ENCODE measurements at places on chromosomes 13 and 19. TPM values are rescaled to one million over a fixed set of nuclear protein-coding genes. Genes with fewer than 3 reads are reported as not detected.

GRIN3B gene
- total RNA-seq = 0.10 TPM

ELSPBP1 gene
- total RNA-seq = not detected

- no peaks in the 10 kb centered on the region for H3K36me3 ChIP-seq
- peak; percentile 86 for DNase-seq
- peak overlapping the region; percentile 79 for H3K4me3 ChIP-seq
- peak overlapping the region; percentile 63 for H3K27ac ChIP-seq
- no peaks in the 10 kb centered on the region for H3K27me3 ChIP-seq
These were observed 109.8 kb upstream of the MLNR start for GRCh38 chr13:49110122-49110912.

DNA sequence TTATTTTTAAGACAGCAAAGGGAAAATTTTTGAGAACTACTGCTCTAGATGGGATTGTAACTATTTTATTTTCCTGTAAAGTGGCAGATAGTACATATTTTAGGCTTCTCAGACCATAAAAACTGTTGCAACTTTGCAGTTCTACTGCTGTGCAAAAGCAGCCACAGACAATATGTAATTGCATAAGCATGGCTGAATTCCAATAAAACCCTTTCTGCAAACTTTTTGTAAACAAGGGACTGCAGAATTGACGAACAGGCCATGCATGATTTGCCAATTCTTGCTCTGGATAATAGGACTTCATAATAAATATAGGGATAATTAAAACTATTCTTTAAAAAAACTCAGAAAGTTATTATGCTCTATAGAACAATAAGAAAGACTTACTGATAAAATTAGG, 149.1 kb downstream of the SLITRK5 start:
- DNase-seq = no peak
- H3K4me1 ChIP-seq = no peaks in the 10 kb centered on the region
- no peak overlapping the region for H3K27ac ChIP-seq

- no peak overlapping the region for H3K27ac ChIP-seq
- H3K4me1 ChIP-seq = no peaks in the 10 kb centered on the region
- DNase-seq = no peak
These were observed 58.2 kb downstream of the POLR1D start for GRCh38 chr13:27679896-27680295.

- no peaks in the 10 kb centered on the region for H3K4me1 ChIP-seq
- H3K27ac ChIP-seq = no peak overlapping the region
- H3K36me3 ChIP-seq = no peaks in the 10 kb centered on the region
These were observed 29.7 kb upstream of the MIER2 start for GRCh38 chr19:374183-374885.

PLEKHA4 gene
- 6.2 TPM for total RNA-seq

DNA sequence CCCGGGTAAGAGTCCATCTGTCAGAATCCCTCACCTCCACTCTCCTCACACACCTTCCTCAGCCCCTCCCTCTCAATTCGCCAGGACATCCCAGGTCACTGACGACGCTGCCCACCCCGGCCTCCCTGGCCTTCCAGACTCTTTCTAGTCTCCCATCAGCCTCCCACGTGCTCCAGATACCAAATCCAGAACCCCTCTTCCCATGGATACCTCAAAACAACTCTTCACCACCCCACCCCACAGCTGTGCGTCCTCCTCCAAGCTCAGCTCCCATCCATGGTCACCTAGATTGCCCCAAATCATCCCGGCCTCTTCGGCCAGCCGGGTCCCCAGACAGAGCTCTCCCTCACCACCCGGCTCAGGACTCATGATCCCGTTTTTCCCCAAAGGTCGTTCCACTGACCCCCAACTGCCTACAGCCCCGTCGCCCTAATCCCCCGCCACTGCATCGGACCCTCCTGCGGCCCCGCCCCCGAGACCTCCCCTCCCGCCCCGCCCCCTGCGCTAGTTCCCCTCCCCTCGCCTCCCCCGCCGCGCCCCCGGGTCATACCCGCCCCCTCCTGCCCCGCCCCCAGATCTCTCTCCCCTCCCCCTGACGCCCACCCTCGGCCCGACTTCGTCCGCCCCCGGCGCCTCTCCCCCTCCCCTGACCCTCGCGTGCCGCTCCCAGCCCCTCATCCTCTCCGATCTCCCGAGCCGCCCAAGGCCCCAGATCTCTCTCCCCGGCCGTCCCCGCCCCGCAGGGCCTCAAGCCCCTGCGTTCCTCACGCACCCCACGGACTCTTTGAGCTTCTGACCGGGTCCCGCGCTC, 546 bp downstream of the UBXN6 start:
- H3K36me3 ChIP-seq = peaks cover 14% of the 10 kb centered on the region
- peaks cover 9% of the 10 kb centered on the region for H3K4me1 ChIP-seq
- H3K4me3 ChIP-seq = peak overlapping the region; percentile 50
- H3K27me3 ChIP-seq = no peaks in the 10 kb centered on the region
- H3K27ac ChIP-seq = peak overlapping the region; percentile 71

SLC8A2 gene
- not detected for total RNA-seq

DNA sequence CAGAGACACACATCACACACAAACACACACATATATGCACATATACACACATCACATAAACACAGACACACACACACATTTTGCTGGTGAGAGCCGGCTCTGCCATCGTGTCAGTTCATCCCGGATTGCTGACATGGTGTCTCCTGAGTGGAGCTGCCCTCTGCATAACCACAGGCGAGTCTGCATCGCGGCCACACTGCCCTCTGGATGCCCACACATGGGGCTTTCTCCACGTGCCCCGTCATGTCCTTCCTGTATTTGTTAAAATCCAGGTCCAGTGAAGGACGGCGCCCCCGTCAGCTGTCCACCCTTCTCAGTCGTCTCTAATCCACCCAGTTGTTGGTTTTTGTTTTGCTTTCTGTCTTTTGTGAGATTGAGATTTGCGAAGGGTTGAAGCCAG, 52.6 kb upstream of the F7 start:
- no peak overlapping the region for H3K4me3 ChIP-seq
- no peaks in the 10 kb centered on the region for H3K27me3 ChIP-seq
- no peaks in the 10 kb centered on the region for H3K4me1 ChIP-seq
- H3K27ac ChIP-seq = no peak overlapping the region

GRCh38 chr13:80473695-80474094, 132.8 kb upstream of the SPRY2 start:
- no peak overlapping the region for H3K4me3 ChIP-seq
- no peaks in the 10 kb centered on the region for H3K4me1 ChIP-seq
- H3K36me3 ChIP-seq = no peaks in the 10 kb centered on the region

- H3K4me1 ChIP-seq = no peaks in the 10 kb centered on the region
- H3K27me3 ChIP-seq = no peaks in the 10 kb centered on the region
- no peak overlapping the region for H3K27ac ChIP-seq
These were observed 31.0 kb downstream of the SPRY2 start for GRCh38 chr13:80309926-80310325.

- H3K27ac ChIP-seq = no peak overlapping the region
- no peak overlapping the region for H3K4me3 ChIP-seq
- no peaks in the 10 kb centered on the region for H3K27me3 ChIP-seq
- no peaks in the 10 kb centered on the region for H3K36me3 ChIP-seq
- DNase-seq = no peak
These were observed 17.2 kb downstream of the MBNL2 start for GRCh38 chr13:97239306-97239705.

DNA sequence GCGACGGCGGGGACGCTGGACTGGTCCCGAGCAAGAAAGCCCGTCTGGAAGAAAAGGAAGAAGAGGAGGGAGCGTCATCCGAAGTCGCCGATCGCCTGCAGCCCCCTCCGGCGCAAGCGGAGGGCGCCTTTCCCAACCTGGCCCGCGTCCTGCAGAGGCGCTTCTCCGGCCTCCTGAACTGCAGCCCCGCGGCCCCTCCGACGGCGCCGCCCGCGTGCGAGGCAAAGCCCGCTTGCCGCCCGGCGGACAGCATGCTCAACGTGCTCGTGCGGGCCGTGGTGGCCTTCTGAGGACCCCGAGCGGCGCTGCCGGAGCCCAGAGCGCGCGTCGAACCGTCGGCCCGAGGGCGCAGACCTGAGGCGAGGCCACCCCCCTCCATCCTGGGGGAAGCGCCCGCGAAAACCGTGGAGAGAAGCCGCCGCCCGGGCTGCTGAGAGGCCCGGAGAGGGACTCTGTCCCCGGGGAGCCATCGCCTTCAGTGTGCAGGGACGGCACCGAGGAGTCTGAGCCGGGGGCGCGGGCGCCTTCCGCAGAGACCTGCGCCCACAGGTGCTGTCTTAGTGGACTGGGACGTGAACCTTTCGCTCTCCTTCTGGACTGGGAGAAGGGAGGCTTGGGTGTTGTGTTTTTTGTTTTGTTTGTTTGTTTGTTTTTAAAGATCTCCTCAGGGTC, 3.5 kb downstream of the IER2 start:
- no peaks in the 10 kb centered on the region for H3K27me3 ChIP-seq
- H3K4me3 ChIP-seq = peak overlapping the region; percentile 98
- peaks cover 59% of the 10 kb centered on the region for H3K4me1 ChIP-seq
- H3K36me3 ChIP-seq = peaks cover 9% of the 10 kb centered on the region
- DNase-seq = no peak
- peak overlapping the region; percentile 96 for H3K27ac ChIP-seq

- H3K36me3 ChIP-seq = no peaks in the 10 kb centered on the region
- H3K4me3 ChIP-seq = no peak overlapping the region
- DNase-seq = no peak
These were observed 9.6 kb downstream of the BCAM start for GRCh38 chr19:44818466-44819031.

DNA sequence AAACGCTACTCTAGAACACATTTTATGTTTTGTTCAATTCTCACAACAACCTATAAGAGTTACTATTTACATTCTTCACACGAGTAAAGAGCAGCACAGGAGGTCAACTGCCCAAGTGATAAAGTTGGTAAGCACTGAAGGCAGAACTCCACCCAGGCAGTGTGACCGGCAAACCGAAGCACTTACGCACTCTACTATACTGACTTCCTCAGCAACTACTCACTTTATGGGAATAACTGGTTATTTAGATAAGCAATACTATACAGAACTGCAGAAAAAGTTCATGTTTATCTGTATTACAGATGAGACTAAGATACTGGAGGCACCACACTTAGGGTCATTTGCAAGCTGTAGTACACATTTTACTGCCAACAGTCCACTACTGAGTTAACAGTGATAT, 28.8 kb downstream of the FOXO1 start:
- peaks cover 77% of the 10 kb centered on the region for H3K4me1 ChIP-seq
- peak; percentile 65 for DNase-seq
- H3K27ac ChIP-seq = peak overlapping the region; percentile 78
- H3K4me3 ChIP-seq = no peak overlapping the region
- H3K36me3 ChIP-seq = no peaks in the 10 kb centered on the region

- H3K4me3 ChIP-seq = no peak overlapping the region
- no peaks in the 10 kb centered on the region for H3K4me1 ChIP-seq
- no peaks in the 10 kb centered on the region for H3K36me3 ChIP-seq
- no peaks in the 10 kb centered on the region for H3K27me3 ChIP-seq
- H3K27ac ChIP-seq = no peak overlapping the region
These were observed 20.0 kb upstream of the CYSLTR2 start for GRCh38 chr13:48633700-48634099.

DNA sequence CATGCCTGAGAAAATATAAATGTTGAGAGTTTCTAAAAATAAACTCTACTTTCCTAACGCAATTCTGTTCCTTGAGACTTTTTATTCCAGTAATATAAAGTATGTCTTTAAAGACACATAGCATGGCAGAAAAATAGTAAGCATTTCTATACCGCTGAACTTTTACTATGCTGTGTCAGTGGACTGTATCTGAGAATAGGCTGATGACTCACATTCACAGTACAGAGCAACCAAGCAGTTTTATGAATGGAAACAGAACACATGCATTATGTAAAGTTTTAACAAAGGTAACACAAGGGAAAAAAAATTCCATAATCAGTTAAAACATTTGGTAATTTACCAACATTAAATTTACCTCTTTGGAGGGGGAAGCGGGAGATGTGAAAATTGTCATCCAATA, 38.4 kb downstream of the ZDHHC20 start:
- no peak for DNase-seq
- H3K27ac ChIP-seq = no peak overlapping the region
- H3K4me3 ChIP-seq = no peak overlapping the region

DCLK1 gene
- total RNA-seq = not detected
